T-helper 2 cell treated with Interferon-gamma antibody and Interleukin-4, amounts not matched to agents 5 μg/mL and 100 μg/mL, for 36 hours (primary cell): ENCODE measurements at places on chromosomes 12 and 14.

- DNase-seq: no peak
These were observed 461.0 kb downstream of the FOXG1 start for GRCh38 chr14:29227631-29228030.

DNA sequence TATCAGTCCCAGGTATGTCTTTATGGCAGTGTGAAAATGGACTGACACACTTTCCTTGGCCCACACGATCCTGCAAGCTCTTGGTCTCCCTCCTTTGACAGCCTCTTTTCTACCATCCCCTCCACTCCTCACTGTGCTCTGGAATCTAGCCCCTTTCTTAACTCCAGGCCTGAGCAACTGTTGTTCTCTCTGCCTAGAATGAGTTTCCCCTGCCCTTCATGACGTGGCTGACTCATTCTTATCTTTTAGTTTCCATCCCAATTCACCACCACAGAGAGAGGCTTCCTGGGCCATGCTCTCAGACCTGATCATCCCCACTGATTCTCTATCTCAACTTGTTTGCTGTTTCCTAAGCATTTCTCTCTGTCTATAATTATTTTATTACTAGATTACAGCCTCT, 157.4 kb upstream of the HMGA2 start:
- DNase-seq: peak; percentile 47

DNA sequence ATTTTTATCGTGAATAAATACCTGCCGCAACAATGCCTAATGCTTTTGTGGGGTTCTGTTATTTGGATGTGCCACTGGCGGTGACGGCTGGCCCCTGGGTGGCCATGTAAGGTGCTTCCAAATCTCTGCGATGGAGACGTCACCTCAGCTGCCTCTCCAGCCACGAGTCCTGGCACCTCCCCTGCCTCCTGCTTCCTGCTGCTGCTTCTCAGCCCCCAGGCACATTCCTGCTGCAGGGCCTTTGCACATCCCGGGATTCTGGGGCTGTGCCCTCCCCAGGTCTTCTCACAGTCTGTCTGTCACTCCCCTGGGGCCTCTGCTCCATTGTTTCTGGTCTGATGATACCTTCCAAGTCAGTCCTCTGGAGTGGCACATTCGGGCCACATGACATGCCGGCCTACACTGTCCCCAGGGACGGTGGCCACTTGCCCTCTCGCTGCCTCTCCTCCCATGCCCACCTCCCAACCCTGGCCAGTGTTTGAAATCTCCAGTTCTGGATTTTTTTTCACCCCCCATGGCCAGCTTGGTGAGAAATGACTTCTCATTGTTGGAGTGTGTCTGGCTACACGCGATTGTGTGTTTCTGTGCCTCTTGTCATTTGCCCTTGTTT, 151.8 kb downstream of the KIF26A start:
- DNase-seq: no peak

- DNase-seq: no peak
These were observed 17.7 kb upstream of the PLEK2 start for GRCh38 chr14:67429510-67430205.

DNA sequence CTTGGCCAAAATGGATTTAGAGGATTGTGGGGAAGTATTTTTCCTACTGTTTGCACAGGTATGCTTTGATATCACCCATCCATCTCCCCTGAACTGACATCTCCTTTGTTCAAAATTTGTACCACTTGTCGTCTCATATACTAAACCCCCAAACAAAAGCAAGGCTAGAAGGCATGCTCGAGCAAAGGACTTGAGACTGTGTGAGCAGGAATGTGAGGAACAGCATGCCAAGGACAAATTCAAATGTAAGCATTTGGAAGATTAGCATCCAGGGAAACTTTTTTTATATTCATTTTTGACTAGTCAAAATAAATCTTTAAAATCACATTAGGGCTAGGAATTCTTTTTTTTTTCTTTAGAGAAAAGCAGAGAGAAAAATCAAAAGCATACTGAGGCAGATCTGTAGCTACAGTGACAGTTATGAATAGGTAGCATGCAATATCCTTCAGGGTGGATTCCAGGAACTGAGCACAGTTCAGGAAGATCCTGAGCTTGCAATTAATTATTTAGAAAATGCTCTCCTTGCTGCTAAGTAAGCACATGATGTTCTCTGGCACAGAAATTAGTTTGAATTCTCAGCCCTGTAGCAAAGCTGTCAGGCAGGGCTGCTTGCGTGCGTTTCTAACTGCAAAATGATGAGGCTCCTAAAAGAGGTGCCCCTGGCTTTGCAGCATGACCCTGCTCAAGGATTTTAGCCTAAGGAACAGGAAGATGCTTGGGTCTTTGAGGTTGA, 327.7 kb downstream of the LRIG3 start:
- DNase-seq: no peak

- DNase-seq: no peak
These were observed 318.4 kb downstream of the RAD51B start for GRCh38 chr14:68137704-68138619.

DNA sequence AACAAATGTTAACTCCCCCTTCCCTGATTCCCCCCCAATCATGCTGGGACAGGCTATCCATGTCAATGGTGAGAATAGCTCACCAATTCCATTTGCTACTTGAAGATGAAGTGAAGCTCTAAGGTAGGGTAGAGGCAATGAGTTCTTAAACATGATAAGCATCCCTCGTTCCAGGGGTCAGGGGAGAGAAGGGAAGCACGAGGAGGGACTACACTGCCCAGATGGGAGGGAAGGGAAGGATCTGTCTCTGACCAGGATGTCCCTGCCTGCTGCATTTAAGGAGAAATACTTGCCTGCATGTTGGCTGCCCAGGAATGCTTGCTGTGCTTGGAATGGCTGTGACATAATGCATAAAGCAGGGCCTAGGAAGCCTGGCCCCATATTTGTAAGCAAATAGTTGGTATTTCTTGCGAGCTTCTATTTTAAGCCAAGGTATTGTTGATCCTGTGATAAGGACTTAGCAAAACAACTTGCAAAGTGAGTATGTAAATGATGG, 155.1 kb downstream of the CEP83 start:
- DNase-seq: no peak

GRCh38 chr12:104577581-104577981, 120.8 kb downstream of the CHST11 start:
- no peak for DNase-seq
